Colonic mucosa (tissue), 4 donors: ENCODE measurements at places on chromosomes 5 and 9. TPM values are rescaled to one million over a fixed set of nuclear protein-coding genes. Genes with fewer than 3 reads are reported as not detected.

- DNase-seq, result no peak
Observed at GRCh38 chr5:175060257-175060656, 335.9 kb downstream of the MSX2 start.

DNA sequence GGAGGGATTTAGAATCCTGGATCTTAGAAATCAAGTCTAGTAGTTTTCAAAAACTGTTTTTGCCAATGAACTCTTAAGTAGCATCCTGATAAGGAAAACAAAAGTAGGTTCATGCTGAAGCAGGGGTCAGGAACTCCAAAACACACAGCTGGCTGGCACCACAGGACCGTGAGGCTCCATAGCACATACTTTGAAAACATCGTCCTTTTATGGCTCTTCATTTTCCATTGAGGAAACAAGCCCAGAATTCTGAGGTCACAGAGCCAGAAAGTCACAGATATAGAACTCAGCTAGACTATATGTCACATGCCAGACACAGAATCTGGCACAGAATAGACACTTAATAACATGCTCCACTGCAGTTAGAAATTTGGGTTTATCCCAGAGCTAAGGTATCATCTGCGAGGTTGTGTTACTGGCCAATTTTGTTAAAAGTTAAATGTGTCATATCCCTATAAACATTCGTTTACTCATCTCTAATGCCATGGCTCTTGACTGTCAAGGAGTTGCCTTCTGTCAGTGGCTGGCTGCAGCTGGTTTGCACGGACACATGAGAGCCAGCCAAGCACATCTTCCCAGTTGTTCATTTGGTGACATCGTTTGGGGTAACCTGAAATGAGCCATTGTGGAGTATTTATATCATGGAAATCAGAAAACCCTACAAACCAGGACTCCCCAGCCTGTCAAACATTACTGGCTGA is 58.8 kb downstream of the FAM78A start:
- DNase-seq, result no peak

Gene TEX48
- total RNA-seq, result not detected

DNA sequence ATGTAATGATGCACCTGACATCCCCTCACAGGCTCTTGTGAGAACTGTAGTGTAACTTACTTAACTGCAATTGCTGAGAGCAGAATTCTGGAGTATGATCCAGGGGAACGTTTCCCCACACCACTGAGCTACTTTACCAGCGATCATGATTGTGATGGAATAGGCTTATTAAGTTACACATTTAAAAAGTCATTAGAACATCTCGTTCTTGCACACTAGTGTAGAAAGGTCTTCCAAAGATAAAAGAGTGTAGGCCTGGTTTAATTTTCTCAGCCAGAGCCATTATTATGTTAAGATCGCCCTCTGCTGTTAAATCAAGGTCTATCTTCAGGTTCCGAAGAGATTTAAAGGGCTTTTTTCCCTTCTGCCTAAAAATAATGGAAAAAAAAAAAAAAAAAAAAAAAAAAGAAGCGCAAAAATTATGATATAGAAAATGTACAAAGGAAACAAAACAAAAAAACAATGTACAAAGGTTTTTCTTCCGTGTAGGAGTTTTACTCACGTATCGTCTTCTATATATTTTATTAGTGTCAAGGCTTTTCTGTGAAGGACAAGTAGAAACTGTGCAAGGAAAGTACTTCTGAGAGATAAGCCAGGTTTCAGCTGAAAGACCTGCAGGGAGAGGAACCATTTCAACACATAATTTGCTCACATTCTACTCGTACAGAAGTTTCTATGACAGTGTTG is 18.6 kb upstream of the MOB3B start:
- no peak for DNase-seq

GRCh38 chr5:61784341-61784740 is 452.3 kb downstream of the ZSWIM6 start:
- no peak for DNase-seq

Gene RNF224
- not detected for total RNA-seq
